Head of caudate nucleus (tissue), 42 donors: ENCODE measurements at places on chromosomes 11 and 22.

- no peak for DNase-seq
Observed at GRCh38 chr11:40062616-40063015, 1396.8 kb downstream of the LRRC4C start.

DNA sequence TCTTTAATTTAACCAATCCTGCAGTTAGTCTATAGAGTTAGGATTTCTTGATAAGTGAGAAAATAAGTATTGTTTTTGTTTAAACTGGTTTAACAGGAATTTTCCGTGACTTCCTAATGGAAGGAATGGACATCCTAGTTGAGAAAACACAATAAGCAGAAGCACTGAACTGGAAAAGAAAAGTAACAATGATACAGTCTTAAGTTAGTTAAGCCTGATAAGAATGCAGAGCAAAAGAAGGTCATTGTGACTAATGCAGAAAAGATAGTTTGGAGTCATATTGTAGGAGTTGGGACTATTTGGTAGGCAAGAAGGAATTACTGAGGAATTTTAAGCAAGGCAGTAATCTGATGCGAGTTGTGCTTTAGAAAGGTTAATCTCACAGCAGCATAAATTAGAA, 11.7 kb downstream of the RNF141 start:
- DNase-seq: no peak

- DNase-seq: no peak
Observed at GRCh38 chr11:115896084-115896483, 391.9 kb upstream of the CADM1 start.

DNA sequence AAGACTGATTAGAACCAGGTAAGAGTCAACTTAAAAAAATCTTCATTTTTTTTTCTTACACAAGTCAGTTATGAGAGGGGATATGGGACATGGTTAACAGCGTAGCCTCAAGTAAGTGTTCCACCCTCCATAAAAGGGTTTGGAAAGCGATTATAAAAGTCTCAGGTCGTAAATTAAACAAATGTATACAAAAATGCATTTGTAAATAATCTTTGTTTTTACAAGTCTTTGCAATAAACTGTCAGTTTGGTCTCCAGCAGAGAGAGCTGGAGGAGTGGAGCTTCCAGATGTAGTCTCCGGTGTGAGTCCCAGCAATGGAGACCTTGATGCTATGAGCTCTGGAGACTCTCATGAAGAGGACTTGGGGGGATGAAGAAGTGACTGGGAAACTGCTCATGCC, 99.8 kb upstream of the TP53AIP1 start:
- DNase-seq: no peak

DNA sequence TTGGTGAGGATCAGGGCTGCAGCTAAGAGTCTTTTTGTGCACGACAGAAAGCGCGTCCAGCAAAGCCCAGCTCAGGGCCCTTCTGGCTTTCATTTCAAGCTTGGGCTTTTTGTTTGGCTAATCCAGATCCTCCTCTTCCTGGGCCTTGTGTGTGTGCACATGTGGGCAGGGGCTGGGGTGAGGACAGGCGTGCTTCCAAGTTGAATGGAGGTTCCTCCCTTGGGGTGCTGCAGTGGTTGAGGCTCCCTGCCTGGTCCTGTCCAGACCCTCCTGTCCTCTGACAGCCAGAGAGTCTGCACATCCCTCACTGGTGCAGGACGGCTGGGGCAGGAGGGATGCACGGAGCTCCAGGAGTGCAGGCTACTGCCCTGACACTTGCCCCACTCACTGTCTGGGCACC, 62.0 kb upstream of the NECTIN1 start:
- no peak for DNase-seq

DNA sequence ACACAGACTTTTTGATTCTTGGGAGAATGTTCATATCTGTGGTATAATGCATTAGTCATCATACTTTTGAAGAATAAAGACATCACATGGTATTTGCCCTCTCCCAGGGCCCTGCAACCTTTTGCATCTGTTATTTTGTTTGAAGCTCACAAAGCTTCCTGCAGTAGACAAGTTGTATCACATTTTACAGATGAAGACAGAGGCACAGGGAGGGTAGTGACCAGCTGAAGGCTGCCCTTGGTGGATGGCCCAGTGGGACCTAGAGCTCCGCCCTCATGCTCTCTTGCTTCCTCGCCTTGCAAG, 66.4 kb downstream of the UBASH3B start:
- DNase-seq: no peak

DNA sequence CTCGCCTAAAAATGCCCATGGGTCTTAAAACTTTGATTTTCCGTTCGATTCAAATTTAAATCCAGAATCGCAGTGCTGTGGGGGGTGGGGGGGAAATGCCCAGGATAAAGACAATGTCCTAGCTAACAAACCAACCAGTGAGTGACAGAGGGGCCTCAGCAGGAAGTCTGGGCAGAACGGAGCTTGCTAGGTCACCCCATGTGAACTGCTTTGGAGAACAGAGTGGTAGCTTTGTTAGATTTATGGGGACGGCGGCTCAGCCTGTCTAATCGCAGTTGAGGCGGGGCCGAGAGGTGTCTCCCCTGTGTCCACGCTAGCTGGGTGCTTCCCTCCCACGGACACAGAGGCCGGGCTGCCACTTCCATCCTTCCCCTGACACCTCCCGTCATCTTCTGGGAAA, 243.9 kb downstream of the CTTN start:
- DNase-seq: no peak

- DNase-seq: no peak
Observed at GRCh38 chr22:49676783-49677494, 150.7 kb downstream of the BRD1 start.

- DNase-seq: no peak
Observed at GRCh38 chr11:87779276-87780067, 395.8 kb downstream of the RAB38 start.

GRCh38 chr11:78961247-78961646, 386.6 kb upstream of the NARS2 start:
- no peak for DNase-seq

DNA sequence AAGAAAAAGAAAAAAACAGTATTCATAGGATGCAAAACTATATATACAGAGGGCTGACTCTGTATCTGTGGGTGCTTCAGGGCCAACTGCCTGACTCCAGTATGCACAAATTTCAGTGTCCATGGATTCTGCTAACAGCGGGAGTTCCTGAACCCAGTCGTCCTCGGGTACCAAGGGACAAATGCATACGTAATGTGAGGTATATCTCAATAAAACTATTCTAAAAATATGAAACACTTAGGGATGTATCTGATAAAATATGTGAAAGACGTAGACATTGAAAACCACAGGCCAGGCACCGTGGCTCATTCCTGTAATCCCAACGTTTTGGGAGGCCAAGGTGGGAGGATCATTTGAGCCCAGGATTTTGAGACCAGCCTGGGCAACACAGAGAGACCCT, 13.9 kb upstream of the COMT start:
- no peak for DNase-seq

GRCh38 chr11:10293423-10294289, at the start of gene SBF2:
Gene SBF2, minus strand, starts transcription at chr11:10294219. Its CDS starts 150 bp downstream, at chr11:10294069.
- DNase-seq: peak; percentile 91

GRCh38 chr11:11525283-11525682, 96.5 kb downstream of the GALNT18 start:
- no peak for DNase-seq

GRCh38 chr22:31443516-31443915, 44.1 kb downstream of the DRG1 start:
- DNase-seq: no peak

- no peak for DNase-seq
Observed at GRCh38 chr22:43399338-43399979, 12.4 kb upstream of the MPPED1 start.

DNA sequence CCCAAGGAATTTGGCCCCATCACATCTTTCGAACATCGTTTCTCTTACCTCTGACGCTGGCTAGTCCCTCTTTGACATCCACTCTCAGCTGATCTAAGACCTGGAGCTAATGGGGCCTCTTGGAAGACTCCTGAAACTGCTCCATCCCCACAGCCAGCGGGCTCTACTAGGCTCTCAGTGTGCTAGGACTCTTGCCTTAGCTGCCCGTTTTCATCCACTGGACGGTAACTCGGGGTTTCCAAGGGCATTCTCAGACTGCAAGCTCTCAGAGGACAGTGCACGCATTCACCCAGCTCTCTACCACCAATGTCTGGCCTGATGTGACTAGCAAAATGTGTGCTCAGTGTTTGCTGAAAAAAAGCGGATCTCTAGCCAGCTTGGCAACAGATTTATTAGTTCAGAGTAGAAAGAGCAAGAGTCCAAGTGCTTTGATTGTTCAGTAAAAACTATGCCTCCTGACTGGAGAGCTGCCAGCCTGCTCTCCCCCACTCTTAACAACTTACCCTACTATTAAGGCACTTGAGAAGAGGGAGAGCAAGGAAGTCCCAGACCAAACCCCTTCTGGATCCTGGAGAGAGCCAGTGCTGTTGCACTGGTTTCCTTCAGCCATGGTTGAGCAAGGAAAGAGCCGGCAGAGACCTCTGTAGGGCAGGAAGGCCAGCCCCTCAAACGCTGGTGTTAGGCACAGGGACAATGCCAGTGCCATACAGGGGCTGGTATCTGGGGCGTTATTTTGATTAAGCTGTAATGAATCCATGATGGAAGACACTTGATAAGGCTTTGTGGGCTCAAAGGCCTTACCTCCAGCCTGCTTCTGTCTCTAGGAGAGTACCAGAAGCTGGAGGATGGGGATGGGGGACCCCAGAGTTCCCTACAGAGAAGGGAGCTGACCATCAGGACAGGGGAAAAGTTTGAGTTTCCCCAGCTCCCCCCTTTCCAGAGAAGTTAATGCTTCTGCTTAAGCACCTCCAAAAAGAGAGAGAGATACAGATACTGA, 9.2 kb downstream of the RELA start:
- DNase-seq: peak; percentile 35

DNA sequence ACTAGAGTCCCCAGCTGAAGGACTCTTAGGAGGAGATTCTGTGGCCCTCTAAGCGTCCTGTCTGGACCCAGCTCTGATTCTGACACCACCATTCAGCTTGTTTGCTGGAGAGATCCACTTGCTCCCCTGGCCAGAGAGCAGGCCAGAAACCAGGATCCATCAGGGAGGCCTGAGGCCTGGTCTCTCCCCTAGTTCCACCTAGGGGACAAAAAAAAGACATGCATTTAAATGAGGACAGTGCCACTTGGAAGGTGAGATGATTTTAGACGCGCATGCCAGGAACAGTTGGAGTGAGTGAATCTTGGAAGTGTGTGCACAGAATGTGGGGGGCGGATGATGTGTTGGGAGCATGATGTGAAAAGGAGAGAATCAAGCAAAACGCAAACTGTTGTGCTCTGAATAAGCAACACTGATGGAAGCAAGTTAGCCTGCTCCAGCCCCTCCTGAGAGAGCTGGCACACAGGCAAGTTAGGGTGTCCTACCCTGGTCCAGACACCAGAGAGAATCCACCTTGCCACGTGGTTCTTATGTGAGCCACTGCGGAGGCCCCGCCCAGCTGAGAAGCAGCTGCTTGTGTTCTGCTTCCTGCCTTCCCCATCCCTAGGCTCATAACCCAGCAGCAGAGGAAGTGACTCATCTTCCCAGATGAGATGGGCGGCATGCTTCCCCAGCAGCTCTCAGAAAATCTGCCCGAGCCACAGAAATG, 8.0 kb upstream of the SLCO2B1 start:
- peak; percentile 82 for DNase-seq

DNA sequence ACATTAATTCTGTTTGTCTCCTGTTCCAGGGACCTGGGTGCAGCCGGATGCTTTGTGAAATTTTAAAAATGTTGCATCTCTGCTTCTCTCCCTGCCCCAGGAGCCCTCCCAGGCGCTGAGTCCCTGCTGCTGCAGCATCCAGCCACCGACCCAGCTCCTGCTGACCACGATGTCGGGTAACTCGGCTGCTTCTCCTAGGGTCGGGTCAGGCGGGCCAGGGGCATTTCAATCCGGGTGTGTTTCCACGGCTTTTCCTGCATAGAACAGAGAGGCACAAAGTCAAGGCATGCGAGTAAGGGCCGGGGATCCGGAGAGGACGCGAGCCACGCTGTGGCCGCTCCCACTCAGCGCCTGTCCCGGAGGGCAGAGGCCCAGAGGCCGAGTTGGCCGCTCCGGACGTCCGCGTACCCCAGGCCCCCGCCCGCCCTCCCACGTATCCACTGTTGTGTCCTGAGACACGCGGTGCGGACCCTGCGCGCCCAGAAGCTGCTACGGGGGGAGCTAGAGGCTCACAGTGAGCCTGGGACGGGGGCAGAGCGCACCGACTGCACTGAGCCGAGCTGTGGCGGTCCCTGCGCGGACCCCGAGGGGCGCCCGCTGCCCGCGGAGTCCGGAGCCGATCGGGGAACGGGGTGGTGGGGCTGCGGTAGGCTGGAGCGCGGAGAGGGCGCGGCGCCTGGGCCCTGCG, at the start of gene POU2AF3:
TSS of gene POU2AF3 (plus strand) at position 134 of the 688 bp plus-strand sequence. CDS start at position 170, 36 bp downstream.
- DNase-seq: peak; percentile 42

DNA sequence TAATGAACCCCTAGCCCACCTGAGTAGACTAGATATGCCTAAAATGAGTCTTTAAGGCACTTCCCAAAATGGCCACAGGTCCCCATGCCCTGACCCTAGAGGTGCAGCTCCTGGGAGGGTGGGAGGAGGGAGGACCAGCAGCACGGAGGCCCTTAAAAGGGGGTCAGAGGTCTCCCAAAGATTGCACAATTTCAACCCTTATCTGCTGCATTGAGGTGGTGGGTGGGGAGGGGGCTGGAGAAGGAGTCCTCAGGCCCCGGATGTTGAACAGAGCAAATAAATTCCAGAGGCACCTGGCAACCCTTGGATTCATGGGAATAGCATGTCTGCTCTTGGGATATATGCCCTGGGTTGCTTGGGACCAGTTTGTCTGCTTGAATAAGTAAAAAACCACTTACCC, 57.6 kb downstream of the NAV2 start:
- no peak for DNase-seq

GRCh38 chr11:104199053-104199452, 35.1 kb upstream of the PDGFD start:
- no peak for DNase-seq

DNA sequence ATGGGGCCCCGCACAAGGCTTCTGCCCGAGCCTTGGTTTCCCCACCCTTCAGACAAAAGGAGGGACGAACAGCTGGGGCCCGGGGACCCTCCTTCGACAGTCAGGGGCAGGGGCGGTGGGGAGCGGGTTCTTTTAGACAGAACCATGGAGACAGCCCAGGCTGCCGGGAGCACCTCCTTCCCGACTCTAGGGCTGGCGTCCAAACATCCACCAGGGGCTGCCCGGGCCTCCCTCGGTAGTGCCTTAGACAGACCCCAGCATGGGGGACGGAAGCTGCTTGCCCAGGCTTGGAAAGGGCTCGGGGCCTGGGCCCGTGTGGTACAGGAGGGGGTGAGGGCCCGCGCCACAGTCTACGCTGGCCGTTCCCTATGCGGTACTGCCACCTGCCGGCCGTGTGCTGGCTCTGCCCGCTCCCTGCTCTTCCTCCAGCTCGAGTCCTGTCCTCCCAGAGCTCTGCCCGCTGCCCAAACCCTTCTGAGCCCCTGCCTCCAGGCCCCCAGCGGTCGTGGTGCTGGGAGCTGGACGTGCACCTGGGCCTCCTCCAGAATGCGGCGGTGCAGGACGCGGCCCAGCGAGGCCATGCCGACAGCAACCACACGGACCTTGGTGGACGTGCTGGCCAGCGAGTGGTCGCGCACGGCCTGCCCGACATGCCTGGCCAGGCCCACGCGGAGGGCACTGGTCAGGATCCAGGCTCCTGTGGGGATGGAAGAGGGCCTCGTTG, 20.1 kb downstream of the TSSC4 start:
- peak; percentile 82 for DNase-seq

- DNase-seq: no peak
Observed at GRCh38 chr22:40473703-40474102, 103.3 kb downstream of the SGSM3 start.

- no peak for DNase-seq
Observed at GRCh38 chr11:110121204-110121603, 28.0 kb downstream of the ZC3H12C start.

GRCh38 chr11:130585545-130585944, 137.1 kb downstream of the ADAMTS15 start:
- DNase-seq: no peak
